ENCODE measurements at places on chromosomes 4 and X. TPM values are rescaled to one million over a fixed set of nuclear protein-coding genes. Genes with fewer than 3 reads are reported as not detected.

DNA sequence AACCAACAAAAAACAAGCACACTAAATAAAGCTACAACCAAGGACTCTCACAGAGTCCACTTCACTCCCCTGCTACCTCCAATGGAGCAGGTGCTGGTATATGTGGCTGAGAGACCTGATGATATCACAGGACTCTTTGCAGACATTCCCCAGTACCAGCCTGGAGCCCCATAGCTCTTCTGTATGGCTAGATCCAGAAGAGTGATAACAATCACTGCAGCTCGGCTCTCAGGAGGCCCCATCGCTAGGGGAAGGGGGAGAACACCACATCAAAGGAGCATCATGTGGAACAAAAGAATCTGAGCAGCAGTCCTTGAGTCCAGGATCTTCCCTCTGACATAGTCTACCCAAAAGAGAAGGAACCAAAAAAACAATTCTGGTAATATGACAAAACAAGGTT lies 237.1 kb upstream of the TLL1 start:
- H3K27me3 ChIP-seq: no peaks in the 10 kb centered on the region
- H3K4me3 ChIP-seq: no peak overlapping the region
- H3K4me1 ChIP-seq: no peaks in the 10 kb centered on the region
- no peak for DNase-seq
- no peaks in the 10 kb centered on the region for H3K36me3 ChIP-seq

GRCh38 chr4:177070533-177071058 lies 239.1 kb upstream of the NEIL3 start:
- H3K4me3 ChIP-seq: no peak overlapping the region
- DNase-seq: no peak
- no peaks in the 10 kb centered on the region for H3K4me1 ChIP-seq
- no peaks in the 10 kb centered on the region for H3K36me3 ChIP-seq
- H3K27ac ChIP-seq: no peak overlapping the region

- no peaks in the 10 kb centered on the region for H3K36me3 ChIP-seq
- H3K27ac ChIP-seq: no peak overlapping the region
- H3K27me3 ChIP-seq: no peaks in the 10 kb centered on the region
- no peak for DNase-seq
- H3K4me3 ChIP-seq: no peak overlapping the region
- H3K4me1 ChIP-seq: no peaks in the 10 kb centered on the region
These were observed 148.7 kb upstream of the MAD2L1 start for GRCh38 chr4:120215350-120215749.

- H3K4me3 ChIP-seq: no peak overlapping the region
- no peaks in the 10 kb centered on the region for H3K27me3 ChIP-seq
- DNase-seq: no peak
- H3K27ac ChIP-seq: no peak overlapping the region
- no peaks in the 10 kb centered on the region for H3K4me1 ChIP-seq
- H3K36me3 ChIP-seq: no peaks in the 10 kb centered on the region
These were observed 457.4 kb upstream of the TEX13C start for GRCh38 chrX:124862301-124862700.

- no peak overlapping the region for H3K27ac ChIP-seq
- H3K27me3 ChIP-seq: no peaks in the 10 kb centered on the region
- H3K36me3 ChIP-seq: no peaks in the 10 kb centered on the region
- no peaks in the 10 kb centered on the region for H3K4me1 ChIP-seq
These were observed 122.7 kb downstream of the CBLL2 start for GRCh38 chrX:22395372-22395771.

- H3K4me1 ChIP-seq: no peaks in the 10 kb centered on the region
- no peak for DNase-seq
- H3K27ac ChIP-seq: no peak overlapping the region
- H3K36me3 ChIP-seq: no peaks in the 10 kb centered on the region
These were observed 91.0 kb upstream of the SH3RF1 start for GRCh38 chr4:169361756-169362155.

GRCh38 chr4:25437926-25438325 lies 60.9 kb downstream of the ANAPC4 start:
- no peak overlapping the region for H3K27ac ChIP-seq
- H3K27me3 ChIP-seq: no peaks in the 10 kb centered on the region
- H3K36me3 ChIP-seq: no peaks in the 10 kb centered on the region
- no peak overlapping the region for H3K4me3 ChIP-seq

GRCh38 chrX:132173647-132174046 lies 45.6 kb downstream of the RAP2C start:
- no peak for DNase-seq
- H3K4me3 ChIP-seq: no peak overlapping the region
- H3K36me3 ChIP-seq: no peaks in the 10 kb centered on the region
- no peaks in the 10 kb centered on the region for H3K27me3 ChIP-seq

GRCh38 chr4:119138046-119138445 lies 2.4 kb downstream of the MYOZ2 start:
- H3K4me3 ChIP-seq: no peak overlapping the region
- no peak for DNase-seq
- no peaks in the 10 kb centered on the region for H3K27me3 ChIP-seq
- no peaks in the 10 kb centered on the region for H3K36me3 ChIP-seq
- H3K4me1 ChIP-seq: peaks cover 4% of the 10 kb centered on the region

GRCh38 chr4:8368061-8368481 lies 72.5 kb downstream of the ACOX3 start:
- H3K36me3 ChIP-seq: peaks cover 22% of the 10 kb centered on the region
- H3K27me3 ChIP-seq: no peaks in the 10 kb centered on the region
- no peak for DNase-seq
- no peak overlapping the region for H3K27ac ChIP-seq

DNA sequence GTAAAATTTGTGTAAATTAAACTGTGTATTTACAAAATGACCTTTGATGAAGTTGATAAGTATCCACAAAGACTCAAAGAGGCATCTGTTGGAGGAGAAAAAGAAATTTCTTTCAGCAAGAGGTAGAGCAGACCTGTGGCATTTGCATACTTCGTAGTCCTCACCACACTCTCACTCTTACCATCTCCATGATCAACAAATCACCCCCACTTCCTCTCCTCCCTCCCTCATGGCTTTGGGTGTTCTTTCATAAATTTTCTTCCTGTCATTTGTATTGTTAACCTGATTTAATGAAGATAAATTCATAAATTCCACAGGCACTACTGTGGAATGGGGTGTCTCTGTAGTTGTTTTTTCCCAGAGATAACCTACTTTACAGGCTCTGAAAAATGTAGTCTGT lies 366.5 kb downstream of the ZNF674 start:
- H3K4me1 ChIP-seq: no peaks in the 10 kb centered on the region
- no peaks in the 10 kb centered on the region for H3K36me3 ChIP-seq
- H3K27ac ChIP-seq: no peak overlapping the region
- H3K4me3 ChIP-seq: no peak overlapping the region

DNA sequence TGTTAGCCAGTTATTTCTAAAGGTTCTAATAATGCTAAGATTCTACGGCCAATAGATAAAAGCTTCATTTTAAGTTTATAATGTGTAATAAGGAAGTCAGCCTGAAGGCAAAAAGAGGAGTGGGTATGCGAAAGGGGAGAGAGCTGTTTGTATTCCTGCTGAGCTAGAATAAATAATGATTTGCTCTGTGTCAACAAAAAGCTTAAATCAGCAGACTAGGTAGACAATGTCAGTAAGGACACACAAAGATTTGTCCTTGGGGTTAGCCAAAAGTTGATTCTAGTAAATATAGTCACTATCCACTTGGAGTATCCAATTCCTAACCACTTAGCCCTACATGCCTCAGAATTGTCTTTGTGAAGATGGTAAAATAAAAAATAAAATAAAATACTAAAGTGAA lies 90.3 kb upstream of the GRIA3 start:
- DNase-seq: no peak
- no peaks in the 10 kb centered on the region for H3K27me3 ChIP-seq
- H3K4me1 ChIP-seq: no peaks in the 10 kb centered on the region
- no peak overlapping the region for H3K4me3 ChIP-seq
- no peaks in the 10 kb centered on the region for H3K36me3 ChIP-seq
- H3K27ac ChIP-seq: no peak overlapping the region

DNA sequence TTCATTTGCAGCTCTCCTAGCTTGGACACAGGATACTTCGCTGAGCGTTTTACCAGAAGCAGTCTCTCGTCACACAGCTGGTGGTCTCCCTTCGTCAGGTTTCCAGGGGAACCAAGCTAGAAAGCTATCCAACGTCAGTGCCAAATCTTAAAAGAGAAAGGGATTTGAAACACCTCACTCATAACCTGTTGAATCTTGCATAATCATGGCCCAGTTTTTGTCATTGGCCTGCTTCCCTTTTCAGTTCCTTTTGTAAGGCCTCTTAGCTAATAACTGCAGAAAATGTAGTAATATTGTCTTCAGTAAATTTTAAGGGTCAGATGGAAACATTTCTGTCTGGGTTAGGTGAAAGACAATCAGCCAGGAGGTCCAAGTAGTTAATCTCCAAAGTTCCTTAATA lies 22.0 kb downstream of the RAB39B start:
- no peaks in the 10 kb centered on the region for H3K4me1 ChIP-seq
- H3K27ac ChIP-seq: no peak overlapping the region
- H3K27me3 ChIP-seq: no peaks in the 10 kb centered on the region
- no peak for DNase-seq
- peaks cover 7% of the 10 kb centered on the region for H3K36me3 ChIP-seq
- no peak overlapping the region for H3K4me3 ChIP-seq

DNA sequence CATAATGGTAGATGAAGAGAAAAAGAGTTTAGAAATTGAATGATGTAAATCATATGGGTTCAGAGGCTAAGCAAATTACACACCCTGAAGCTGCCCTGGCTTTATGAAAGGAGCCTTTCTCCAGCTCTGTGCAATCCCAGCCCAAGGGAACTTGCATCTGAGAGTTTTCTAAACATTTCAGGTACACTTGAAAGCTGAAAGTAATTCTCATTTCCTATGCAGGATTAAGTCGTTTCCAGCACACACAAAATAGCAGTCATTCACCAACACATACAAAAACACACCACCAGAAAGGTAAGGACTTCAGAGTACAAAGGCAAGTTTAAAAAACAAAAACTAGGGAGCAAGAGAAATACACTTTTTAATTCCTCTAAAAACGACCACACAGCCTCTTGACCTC lies 1.7 kb downstream of the PDGFC start:
- DNase-seq: no peak
- H3K27me3 ChIP-seq: no peaks in the 10 kb centered on the region

ASMT gene
- polyA plus RNA-seq: not detected

CLCN4 gene
- 1.9 TPM for polyA plus RNA-seq

HERC5 gene
- 2.7 TPM for polyA plus RNA-seq

ZC4H2 gene
- 13.5 TPM for polyA plus RNA-seq

SULT1E1 gene
- 134 TPM for polyA plus RNA-seq

LINC00632 gene
- polyA plus RNA-seq: 4.5 TPM

ADH6 gene
- polyA plus RNA-seq: 2.8 TPM
